M059J (cell line): ENCODE measurements at places on chromosomes 4 and X. TPM values are rescaled to one million over a fixed set of nuclear protein-coding genes. Genes with fewer than 3 reads are reported as not detected.

PAGE2 gene
- total RNA-seq: not detected in 2 replicates

CDKL2 gene
- total RNA-seq: 0.05 and 0.15 TPM in 2 replicates

DNA sequence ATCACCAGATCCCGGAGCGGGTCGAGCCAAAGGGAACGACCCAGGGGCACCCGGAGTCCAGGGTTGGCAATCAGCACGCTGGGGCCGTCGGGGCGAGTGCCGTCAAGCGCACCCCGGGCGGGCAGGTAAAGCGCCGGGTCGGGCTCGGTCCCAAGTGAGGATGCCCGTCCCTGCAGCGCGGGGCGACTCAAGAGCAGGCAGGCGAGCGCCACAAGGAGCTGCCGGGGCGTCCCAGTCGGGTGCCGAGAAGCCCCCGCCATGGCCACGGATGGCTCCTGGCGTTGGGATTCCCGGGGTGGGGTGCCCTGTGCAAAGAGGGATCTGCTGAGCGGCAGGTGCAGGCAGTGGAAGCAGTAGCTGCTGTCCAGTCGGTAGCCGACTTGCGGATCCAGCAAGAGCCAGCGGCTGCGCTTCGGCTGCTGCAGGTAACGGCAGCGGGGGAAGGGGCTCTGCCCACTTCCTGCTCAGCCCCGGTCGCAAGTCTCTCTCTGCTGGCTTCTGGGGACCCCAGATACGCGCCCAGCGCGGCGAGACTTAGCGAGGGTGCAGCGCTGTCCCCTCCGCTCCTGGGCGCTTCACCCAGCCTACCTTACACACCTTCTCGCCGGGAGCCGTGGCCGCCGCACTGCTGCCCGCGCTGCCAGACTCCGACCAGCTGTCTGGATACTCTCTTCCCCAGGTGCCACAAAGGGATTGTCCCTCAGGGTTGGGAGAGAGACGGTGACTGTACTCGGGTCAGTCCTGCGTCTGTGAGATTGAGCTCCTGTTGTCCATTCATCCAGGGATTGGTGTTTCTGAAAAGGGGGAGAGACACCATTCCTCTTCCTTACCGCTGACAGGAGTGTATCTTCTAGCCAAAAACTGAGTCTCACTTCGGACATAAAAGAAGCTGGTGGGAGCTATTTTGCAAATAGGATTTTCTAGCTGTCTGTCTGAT is at the start of gene FREM3:
Gene FREM3 (minus strand): TSS at position 260 of the 937 bp plus-strand sequence. CDS start 0 bp downstream, at position 260.
- DNase-seq: no peak

- no peak for DNase-seq
Observed at GRCh38 chrX:39854772-39855747, 242.7 kb downstream of the BCOR start.

- peak; percentile 47 for DNase-seq
Observed at GRCh38 chrX:110089656-110090403, 86.9 kb downstream of the TMEM164 start.

- peak; percentile 54 for DNase-seq
Observed at GRCh38 chrX:151680805-151681204, 14.5 kb upstream of the PRRG3 start.

GRCh38 chrX:139002319-139002718 is 290.8 kb upstream of the FGF13 start:
- DNase-seq: no peak
